Foreskin keratinocyte (primary cell): ENCODE measurements at places on chromosomes 6 and 20.
A peak's percentile ranks its signal among the peaks of the same experiment; 100 is the strongest.

DNA sequence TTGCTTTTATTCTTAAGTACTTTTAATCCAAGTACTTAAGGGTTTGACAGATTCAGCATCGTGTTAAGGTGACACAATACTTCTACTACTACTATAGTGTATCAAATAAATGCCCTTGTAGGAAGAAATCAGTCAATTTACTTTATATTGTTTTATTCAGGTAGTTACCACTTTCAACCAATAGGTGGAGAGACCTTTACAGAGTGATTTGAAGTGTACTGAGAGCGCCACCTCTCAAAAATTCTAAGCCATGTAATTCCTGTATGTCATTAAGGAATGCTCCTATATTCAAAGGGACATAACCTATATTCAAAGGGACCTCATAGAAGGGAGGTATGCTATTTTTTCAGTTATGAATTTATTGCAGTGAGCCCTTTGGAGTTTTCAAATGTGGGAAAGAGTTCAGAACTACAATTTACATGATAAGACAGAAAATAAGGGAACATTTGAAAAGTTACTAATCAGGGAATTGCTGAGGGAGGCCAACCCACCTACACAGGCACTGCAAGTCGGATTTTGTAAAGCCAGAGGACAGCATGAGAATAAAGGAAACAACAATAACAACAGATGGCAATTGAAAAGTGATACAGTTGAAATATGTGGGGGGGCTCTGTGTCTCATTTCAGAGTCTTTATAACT lies 955.6 kb downstream of the TBC1D32 start:
- peak; percentile 16 for DNase-seq

DNA sequence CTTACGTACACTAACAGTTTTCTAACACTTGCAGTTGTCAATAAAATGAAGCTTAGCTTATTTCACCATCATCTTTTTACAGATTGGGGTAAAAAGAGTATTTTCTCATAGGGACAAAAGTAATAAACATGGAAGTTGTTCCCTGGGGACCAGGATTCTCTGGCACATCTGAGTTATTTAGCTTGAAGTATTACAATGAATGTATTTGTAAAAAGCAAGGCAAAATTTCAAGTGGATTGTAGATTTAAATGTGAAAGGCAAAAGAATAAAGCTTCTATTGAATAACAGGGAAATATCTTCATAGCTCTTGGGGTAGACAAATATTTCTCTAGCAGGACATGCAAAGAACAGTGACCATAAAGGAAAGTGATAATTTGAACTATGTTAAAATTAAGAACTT lies 260.0 kb upstream of the ECI2 start:
- DNase-seq, result no peak

DNA sequence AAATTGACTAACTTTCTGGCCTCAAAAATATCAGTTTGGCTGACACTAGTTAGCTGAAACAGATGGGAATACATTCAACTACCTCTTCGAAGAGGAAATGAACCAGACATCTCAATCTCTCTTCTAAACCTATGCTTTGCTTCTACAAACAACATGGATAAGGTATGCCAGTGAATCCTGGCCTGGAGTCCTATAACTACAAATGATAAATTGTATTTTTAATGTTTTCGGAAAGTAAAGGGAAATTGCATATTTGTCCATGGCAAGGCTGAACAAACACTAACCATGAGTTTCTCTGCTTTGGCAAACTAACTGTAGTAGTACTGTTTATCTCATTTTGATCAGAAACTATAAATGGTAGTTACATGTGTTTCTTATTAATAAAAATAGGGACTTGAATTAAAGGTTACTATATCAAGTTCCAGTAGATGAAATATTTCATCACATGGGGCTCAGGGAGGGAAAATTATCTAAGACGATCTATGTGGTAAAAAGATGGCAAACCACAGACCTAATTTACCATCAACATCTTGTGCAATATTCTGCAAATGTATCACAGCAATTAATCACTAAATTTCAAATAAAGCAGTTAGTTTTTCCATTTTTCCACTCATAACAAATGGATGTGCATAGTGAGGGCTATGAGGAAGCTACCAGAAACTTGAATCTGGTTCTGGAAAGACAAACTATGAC lies 76.8 kb downstream of the COL12A1 start:
- DNase-seq, result no peak

DNA sequence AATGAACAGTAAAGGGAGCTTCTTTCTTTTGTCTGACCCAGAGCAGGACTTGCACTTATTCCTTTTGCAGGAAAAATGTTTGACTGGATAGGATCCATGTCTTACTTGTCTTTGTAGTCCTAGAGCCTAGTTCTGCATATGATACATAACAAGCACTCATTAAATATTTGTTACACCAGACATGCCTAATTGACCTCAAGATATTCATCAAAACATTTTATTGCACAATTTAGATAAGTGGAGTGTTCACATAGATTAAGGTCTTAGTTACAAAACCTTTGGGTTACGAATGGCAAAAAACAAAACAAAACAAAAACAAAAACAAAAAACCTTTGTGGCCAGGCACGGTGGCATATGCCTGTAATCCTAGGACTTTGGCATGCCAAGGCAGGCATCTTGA lies 735.8 kb upstream of the NRSN1 start:
- DNase-seq, result no peak
